ENCODE measurements at places on chromosomes 13 and 19. TPM values are rescaled to one million over a fixed set of nuclear protein-coding genes. Genes with fewer than 3 reads are reported as not detected.

SPACA7 gene
- total RNA-seq, result not detected

DKKL1 gene
- total RNA-seq, result not detected

GRCh38 chr19:1776606-1777147, 23.4 kb downstream of the ONECUT3 start:
- no peak for DNase-seq

DNA sequence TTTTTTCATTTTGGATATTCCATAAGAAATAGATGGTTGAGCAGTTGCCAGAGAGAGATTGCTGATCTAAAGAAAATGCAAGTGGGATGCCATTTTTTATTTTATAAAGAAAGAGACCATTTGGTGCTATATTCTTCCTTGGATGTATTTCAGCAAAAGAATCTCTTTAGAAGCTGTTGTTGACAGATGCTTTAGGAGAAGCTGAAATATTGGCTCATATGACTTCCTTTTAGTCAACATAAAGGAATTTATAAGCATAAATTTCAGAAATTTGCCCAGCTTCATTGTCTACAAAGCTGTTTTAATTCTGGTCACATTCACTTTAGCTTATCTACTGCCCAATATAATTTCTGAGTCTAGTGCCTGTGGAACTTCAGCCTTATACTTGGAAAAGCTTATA, 36.9 kb downstream of the POLR1D start:
- DNase-seq, result no peak

DNA sequence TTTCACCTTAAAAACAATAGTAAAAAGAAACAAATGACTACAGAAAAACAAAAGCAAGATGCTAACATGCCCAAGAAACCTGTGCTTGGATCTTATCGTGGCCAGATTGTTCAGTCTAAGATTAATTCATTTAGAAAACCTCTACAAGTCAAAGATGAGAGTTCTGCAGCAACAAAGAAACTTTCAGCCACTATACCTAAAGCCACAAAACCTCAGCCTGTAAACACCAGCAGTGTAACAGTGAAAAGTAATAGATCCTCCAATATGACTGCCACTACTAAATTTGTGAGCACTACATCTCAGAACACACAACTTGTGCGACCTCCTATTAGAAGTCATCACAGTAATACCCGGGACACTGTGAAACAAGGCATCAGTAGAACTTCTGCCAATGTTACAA, 6.0 kb downstream of the CKAP2 start:
- DNase-seq, result peak; percentile 78

DNA sequence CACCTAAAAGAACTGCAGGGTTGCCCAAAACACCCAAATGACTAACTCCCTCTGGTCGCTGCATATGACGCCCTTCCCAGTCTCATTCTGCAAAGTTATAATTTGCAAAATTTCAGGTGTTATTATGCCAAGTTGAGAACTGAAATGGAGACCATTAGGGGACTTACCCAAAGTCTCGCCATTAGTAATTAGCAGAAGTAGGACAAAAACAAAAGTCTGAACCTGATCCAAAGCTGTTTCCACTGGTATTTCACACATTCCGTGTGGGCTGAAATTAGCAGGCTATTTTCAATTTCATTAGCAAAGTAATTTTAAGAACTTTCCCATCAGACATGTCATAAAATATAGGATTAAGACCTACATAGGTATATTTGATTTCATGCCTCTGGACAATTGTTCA, 6.8 kb downstream of the RUBCNL start:
- DNase-seq, result no peak

DNA sequence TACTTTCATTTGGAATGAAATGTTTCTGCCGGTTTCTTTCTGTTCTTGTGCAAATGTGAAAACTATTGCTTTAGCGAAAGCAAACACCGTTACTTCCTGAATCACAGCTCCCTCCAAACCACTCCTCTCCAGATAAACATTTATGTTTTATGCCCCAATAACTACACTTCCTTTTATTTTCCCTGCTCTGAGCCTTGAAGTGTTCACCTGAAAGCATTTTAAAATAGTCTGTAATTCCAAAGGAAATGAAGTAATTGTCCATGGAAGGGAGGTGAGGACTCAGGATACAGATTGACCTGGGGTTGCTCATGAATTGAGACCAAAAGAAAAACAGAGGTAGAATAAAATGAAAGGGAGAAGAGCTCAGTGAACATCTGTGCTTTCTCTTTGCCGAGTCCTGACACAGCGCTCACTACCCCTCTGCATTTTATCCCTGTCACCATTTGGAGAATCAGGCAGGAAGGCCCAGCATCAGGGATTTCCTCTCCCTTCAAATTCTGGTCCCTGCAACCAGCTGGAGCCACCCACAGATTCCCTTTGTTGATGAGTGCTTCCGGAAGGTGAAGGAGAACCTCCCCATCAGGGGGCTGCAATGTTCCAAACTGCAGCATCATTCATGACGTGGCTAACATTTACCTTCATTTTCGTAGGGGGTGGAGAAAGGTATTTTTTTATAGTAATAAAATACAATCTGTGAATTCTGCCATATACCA, 171.9 kb downstream of the ITGBL1 start:
- DNase-seq, result no peak

- no peak for DNase-seq
Measured at GRCh38 chr19:2691951-2692350, 10.5 kb downstream of the GNG7 start.

DNA sequence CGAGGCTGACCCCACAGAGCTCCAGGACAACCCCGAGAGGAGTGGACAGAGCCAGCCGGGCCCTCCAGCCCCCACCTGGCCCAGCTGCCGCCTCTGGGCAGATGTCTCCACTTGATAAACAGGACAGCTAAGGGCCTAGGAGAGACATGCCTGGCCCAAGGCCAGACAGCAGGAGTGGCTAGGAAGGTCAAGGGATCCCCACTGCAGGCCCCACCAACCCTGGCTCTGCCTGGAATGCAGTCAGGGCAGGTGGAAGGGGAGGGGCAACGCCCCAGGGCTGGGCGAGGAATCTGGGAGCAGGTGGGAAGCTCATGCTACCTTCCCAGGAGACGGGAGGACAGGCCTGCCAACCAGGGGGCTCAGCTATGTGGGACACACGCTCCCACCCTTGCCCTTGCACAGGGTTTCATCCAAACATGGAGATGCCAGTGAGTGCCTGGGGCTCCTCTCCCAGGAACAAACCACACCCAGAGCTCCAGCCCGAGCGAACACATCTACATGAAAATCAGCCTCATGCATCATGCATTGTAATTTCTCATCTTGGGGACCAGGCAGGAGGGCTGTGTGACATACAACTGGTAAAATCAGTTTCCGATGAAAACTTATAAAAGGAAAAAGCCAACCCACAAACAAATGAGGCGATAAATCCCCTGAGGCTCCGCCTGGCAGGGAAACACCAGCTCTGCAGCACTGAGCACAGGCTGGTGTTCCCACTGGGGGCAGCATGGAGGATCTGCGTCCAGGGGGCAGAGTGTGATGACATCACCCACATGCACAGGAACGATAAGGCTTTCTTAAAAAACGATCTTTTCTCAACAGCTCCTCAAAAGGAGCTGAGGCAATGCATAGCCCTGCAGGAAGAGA, 25.0 kb downstream of the SH3GL1 start:
- no peak for DNase-seq

- no peak for DNase-seq
Measured at GRCh38 chr13:29129616-29130015, 309.5 kb downstream of the MTUS2 start.

DNA sequence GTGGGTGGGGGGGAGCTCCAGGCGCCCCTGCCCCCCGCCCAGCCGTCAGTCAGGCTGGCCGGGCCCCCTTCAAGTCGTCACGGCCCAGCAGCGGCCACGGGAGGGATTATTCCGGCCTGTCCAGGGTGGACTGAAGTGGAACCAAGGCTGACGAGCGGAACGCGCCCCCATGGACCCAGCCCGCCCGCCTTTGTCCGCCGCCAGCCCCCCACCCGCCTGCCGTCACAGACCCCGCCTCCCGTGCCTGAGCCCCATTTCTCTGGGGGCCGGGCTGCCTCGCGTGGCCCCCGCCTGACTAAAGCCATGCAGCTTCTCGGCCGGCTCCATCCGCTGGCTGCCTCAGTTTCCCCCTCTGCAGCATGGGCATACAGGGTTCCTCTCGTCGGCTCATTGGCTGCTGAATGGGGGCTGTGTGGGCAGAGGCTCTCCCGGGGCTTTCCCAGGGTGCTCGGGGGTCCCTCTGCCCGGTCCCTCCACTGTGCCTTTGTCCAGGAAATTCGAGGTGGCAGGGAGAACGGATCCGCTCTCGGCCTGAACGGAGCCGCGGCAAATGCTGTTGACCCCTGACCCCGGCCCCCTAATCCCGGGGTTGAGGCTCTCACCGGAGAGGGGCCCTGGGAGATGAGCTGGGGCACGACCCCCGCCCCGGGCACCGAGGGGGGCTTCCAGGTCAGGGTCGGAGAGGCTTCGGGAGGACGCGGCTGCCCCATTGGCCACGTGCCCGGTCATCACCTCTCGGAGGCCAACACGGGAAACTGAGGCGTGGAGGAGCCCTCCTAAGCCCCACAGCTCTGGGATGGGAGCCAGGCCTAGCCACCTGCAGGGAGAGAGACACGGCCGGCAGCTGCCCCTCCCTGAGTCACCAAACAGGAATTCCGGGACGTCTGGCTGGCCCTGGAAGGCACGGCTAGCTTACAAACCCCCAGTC, 27.4 kb downstream of the EFNA2 start:
- DNase-seq, result no peak

- DNase-seq, result no peak
Measured at GRCh38 chr13:114015111-114015968, 41.5 kb upstream of the C13orf46 start.

DNA sequence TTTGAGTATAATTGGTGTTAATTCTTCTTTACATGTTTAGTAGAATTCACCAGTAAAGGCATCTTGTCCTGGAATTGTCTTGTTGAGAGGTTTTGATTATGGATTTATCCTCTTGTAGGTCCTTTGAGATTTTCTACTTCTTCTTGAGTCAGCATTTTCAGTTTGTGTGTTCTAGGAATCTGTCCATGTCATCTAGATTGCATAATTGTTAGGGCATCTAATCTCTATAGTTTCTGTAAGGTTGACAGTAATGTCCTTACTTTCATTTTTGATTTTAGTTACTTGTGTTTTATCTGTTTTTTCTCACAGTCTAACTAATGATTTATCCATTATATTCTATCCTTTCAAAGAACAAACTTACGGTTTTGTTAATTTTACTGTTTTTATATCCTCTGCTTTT, 492.0 kb downstream of the FGF9 start:
- DNase-seq, result no peak

DNA sequence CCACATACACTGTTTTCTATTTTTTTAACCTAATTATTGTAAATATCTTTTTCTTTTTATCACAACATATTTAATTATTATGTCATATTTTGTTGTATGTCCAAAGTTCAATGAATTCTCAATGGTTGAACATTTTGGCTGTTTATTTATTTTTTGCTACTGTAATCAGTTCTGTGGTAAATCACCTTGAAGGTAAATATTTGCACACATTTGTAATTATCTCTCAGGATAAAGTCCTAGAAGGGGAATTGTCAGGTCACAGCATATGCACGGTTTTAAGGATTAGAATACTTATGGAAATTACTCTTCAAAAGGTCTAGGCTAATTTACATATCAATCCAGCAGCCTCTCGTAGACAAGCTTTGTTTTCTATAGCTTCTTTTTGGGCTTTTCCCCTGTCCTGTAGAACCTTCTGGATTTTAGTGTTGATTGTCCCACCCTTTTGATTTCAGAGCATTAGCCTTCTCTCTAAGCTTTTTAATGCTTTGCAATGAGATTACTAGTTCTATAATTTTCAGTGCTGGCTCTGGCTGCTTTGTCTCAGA, 362.6 kb downstream of the KCNRG start:
- DNase-seq, result no peak

DNA sequence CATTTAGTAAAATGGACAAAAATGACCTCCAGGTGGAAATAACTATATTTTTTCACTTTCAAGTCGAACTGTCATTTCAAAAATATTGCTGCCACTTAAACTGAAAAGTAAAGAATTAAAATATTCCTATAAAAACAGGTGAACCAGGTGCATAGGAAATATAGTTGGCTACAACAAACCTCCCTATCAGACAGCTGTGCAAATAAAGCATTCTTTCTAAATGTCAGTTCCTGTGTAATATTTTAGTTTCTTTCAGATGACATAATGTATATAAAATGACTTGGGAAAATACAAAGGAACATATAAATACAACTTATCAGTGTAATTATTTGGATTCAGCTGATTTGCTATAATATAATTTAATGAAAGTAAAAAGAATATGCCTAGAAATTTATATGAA, 403.5 kb upstream of the GPC6 start:
- no peak for DNase-seq

- DNase-seq, result peak; percentile 96
Measured at GRCh38 chr19:50835785-50836542, 2.6 kb upstream of the KLK15 start.

DNA sequence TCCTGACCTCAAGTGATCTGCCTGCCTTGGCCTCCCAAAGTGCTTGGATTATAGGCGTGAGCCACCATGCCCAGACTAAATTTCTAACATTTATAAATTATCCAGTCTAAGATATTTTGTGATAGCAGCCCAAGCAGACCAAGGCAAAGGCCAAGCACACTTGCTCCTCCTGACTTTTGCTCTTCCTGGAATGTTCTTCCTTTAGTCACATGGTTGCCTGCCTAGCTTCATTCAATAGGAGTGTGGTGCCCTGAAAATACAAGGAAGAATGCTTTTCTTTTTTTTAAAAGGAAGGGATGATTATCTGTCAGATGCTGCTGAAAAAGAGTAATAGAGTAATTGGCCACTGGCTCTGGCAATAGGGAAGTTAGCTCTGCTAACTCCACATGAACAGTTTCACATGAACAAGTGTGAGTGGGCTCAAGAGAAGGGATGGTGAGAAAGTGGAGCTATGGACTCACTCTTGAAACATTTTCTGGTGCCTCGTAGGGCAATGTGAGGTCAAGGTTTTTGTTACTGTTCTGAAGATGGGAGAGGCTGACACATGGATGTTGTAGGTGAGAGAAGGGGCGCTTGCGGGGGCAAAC, 47.1 kb downstream of the USPL1 start:
- no peak for DNase-seq

DNA sequence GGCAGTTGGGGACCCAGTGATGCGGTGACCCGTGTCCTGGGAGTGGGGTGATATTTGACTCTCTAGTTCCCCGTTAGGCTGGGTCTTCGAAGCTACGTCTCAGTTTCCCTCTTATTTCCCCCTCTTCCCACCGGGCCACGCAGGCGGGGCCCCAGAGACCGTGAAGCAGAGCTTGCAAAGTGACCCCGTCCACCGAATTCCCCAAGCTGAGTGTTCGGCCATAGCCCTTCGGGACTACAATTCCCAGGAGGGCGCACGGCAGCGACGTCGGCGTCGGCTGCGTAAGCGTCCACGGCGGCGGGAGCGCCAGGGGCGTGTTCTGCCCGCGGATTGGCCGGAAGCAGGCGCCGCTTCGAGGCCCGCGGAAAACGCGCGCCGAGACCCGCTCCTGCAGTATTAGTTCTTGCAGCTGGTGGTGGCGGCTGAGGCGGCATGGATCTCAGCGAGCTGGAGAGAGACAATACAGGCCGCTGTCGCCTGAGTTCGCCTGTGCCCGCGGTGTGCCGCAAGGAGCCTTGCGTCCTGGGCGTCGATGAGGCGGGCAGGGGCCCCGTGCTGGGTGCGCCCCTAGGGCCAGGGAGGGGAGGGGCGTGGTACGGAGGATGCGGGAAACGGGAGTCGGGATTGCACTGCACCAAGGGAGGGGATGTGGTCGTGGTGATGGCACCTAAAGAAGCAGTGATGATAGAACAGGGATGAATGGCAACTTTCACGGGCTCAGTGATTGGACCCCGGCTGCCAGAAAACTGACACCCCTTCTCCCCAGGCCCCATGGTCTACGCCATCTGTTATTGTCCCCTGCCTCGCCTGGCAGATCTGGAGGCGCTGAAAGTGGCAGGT, at the start of gene RNASEH2A:
RNASEH2A (plus strand) TSS at position 343 of the 840 bp plus-strand sequence; CDS start at position 433, 90 bp downstream.
- DNase-seq, result peak; percentile 97

GRCh38 chr19:18293642-18294466, 12.4 kb upstream of the JUND start:
- peak; percentile 71 for DNase-seq

- DNase-seq, result no peak
Measured at GRCh38 chr19:5803441-5803751, 1.5 kb upstream of the NRTN start.
